CD4-positive, alpha-beta T cell treated with Interleukin-21 for 1 hour (primary cell): ENCODE measurements at places on chromosomes 2 and 18.

DNA sequence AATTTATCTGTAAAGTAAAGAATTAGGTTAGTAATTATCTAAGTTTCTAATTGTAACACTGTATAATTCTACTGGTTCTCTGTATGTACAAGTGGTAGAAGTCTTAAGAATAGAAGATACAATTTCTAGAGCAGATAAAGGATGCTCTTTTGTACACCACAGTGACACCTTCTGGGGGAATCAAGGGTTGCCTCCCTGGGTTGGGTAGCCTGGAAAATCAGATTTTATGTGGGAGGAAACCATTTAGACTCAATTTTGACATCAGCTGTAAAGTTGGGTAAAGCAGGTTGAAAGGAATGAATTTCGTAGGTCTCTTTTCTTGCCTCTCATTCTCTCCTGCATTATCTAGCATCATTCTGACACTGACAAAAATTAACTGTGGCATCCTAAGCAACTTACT lies 354.8 kb downstream of the DCC start:
- no peak for DNase-seq

DNA sequence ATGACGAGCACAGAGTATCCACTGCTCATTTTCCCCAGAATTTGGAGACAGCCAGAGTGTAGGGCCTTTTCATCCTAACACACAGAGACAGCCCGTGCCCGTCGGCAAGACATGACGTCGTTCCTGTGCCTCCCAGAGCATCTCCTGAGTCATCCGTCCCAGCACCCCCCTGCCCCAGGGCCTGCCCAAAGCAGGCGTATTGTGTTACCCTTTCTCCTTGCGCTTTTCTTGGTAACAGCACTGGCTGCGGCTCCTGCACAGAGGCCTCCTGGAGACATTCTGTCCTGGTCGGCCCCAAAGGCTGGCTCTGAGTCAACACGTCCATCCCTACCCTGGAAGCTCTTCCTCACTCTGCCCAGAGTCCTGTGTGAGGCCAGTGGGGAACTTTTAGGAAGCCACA lies 217.1 kb downstream of the KLHL29 start:
- DNase-seq: no peak

GRCh38 chr2:8475349-8476031 lies 206.4 kb upstream of the ID2 start:
- peak; percentile 51 for DNase-seq

DNA sequence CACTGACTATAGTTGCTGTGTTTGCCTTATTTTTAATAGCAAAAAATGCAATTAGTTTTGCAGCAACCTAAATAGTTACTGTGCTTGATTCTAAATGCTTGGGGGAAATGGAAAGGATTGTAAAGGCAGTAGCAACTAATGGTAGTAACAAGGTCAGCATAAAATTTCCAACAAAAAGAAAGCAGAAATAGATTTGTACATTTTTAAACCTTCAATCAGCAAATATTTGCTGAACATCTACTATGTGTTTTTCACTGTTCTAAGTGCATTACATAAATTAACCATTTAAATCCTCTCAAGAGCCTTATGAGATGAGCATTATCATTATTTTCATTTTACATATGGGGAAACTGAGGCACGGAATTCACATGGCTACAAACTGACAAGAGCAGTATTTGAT lies 308.0 kb upstream of the UBE2E3 start:
- DNase-seq: no peak

- DNase-seq: no peak
Observed at GRCh38 chr2:234630801-234631261, 133.9 kb upstream of the ARL4C start.

DNA sequence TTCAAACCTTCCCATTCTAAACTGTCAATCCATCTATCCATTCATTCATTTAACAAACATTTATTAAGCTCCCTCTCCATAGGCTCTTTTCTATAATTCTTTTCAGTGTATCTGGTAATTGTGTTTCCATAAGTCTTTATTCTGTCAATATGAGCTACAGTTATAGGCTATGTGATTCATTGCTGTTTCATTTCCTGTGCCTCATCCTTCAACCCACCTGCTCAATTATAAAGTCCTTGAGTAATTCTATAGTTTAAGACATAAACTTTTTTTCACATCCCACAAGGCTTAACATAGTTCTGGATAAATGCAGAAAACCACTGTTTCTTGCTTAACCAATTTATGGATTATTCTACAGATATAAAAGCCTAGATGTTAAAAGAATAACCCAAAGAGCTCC lies 84.2 kb upstream of the PIK3C3 start:
- DNase-seq: no peak

DNA sequence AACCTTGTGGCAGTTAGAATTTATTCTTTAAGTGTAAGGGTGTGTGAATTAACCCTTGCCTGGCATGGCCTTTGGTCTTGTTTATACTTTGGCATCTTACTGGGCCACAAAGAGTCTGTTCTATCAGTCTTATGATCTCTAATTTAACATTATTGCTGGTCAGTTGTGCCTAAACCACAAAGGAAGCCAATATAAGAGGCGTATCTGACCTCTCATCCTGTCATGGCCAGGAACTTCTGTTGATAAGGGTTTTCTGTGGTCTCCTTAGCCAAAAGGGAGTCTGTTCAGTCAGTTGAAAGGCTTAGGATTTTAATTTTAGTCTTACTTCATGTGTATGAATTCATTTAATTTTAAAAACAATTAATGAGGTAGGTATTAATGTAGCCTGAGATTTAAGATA lies 127.2 kb downstream of the LRRTM4 start:
- no peak for DNase-seq

- no peak for DNase-seq
Observed at GRCh38 chr18:46291149-46291548, 187.0 kb downstream of the HAUS1 start.

DNA sequence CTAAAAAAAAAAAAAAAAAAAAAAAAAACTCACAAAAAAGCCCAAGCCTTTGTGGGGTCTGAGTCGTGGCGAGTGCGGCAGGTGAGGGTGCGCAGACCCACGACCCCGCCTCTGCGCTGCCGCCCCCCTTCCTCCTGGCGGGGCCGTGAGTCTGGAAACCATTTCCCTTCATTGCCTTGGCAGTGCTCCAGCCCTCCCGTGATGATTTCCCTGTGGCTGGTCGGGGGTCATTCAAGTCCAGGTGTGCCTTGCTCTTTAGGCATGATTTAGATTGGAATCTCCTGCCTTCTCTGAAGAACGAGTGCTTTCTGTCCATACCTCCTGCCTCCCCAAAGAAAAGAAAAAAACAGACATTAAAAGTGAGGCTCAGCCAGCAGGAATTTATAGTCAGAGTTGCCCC lies 161.8 kb downstream of the FAM210A start:
- DNase-seq: no peak

- DNase-seq: no peak
Observed at GRCh38 chr18:76530846-76531245, 35.8 kb upstream of the ZNF516 start.

GRCh38 chr18:26312199-26312598 lies 86.0 kb downstream of the TAF4B start:
- no peak for DNase-seq

GRCh38 chr2:19158896-19159295 lies 199.5 kb downstream of the OSR1 start:
- DNase-seq: no peak

DNA sequence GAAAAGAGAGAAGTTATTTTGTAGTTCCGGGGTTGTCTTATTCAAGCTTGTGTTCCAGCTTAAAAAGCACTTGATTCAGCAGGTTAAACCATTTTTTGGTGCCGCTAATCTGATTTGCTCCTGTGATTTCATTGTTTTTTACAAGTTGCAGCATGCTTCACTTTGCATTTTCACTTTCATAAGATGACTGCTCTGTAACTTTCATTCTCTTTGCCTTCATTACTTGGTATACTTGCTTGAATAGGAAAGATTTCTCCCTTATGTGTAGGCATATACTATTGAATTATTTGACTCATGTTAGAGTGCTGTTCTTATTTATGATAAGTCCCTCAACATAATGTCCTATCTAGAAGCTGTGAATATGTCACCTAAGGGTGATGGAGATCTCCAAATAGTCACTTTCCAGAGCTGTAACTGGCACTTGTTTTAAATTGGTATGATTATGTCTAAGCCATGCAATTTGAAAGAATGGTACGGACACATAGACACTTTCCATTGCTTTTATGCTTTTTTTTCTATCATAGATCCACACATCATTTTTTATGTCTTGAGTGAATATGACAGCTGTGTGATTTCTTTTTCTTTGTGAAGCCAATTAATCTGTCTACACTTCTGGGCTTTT lies 254.5 kb downstream of the DSEL start:
- no peak for DNase-seq

DNA sequence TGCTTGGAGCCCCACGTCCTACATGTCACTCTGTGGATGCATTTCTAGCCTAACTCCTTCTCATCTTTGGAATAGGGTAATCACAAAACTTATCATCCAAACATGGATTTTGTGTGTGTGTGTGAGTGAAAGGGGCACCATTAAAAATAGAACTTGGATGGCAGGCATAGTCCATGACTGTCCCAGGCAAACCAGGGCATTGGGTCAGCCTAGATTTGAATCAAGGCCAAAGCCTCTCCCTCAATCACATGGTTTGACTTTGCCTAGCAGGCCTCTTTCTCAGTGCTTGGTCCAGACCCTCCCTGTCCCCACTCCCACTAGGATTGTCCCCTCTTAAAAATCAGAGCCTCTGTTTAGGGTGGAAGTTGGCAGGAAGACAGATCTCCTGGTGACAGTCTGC lies 67.4 kb upstream of the BCL2L11 start:
- DNase-seq: no peak

- no peak for DNase-seq
Observed at GRCh38 chr2:176156301-176156806, 753 bp upstream of the HOXD3 start.

DNA sequence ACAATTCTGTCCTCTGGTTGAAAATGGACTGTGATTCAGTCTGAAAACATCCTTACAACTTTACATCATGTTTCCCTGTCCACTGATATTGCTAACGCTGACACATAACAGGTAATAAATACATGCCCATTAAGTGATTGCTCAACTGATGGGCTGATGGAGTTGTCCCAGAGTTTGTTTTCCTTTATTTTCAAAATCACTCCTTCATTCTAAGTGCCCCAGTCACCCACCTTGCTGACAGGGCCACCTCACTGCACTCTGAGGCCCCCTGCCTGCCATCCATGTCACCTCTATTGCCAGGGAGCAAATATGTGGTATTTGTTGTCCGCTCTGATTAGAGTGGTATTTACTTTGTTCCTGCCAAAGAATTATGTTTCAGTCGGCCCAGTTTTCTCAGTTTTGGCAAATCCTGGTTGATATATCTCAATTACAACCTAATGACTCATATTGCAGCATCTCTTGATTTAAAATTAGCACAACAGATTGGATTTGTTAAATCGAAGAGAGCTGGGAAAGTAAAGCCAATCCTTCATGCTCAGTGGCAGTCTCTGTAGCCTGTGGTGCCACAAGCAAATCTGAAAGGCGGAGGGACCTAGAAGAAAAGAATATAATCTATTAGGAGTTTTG lies 105.1 kb downstream of the RDH14 start:
- no peak for DNase-seq

DNA sequence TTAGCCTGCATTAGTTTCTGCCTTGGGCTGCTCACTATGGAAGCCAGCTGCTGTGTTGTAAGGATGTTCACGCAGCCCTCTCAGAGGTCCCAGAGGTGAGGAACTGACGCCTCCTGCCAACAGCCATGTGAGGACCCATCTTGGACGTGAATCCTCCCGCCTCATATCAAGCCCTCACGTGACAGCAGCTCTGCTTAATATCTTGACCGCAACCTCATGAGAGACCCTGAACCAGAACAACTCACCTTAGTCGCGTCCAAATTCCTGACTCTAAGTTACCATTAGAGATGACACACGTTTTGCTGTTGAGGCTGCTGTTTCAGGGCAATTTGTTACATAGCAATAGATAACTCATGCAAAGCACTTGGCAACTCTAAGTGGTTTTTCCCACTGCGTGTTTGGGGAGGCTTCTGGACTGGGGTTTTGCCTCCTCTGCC lies 97.7 kb downstream of the TMEM17 start:
- no peak for DNase-seq

GRCh38 chr2:218360453-218360852 lies 3.8 kb downstream of the CATIP start:
- DNase-seq: no peak

GRCh38 chr2:38405917-38406596 lies 29.0 kb upstream of the ATL2 start:
- DNase-seq: no peak

GRCh38 chr18:54378057-54378456 lies 20.4 kb downstream of the C18orf54 start:
- no peak for DNase-seq

- DNase-seq: peak; percentile 39
Observed at GRCh38 chr2:42722320-42723190, 41.4 kb downstream of the OXER1 start.

DNA sequence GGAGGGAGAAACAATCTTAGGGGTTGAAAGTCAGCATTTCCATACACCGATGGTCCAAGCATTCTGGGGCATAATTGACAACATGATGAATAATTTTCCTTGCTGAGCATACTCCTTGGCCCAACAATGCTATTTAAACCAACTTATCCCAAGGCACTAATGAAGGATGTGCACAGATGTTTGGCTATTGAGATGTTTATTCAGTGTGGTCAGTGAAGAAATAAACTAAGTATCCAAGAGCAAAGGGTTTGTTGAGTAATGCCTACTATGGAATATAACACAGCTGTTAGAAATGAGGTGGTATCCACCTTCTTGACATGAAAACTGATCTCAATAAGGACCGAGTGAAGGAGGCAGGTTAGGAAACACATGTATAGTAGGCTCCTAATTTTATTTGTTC lies 53.9 kb upstream of the RAB6D start:
- no peak for DNase-seq

DNA sequence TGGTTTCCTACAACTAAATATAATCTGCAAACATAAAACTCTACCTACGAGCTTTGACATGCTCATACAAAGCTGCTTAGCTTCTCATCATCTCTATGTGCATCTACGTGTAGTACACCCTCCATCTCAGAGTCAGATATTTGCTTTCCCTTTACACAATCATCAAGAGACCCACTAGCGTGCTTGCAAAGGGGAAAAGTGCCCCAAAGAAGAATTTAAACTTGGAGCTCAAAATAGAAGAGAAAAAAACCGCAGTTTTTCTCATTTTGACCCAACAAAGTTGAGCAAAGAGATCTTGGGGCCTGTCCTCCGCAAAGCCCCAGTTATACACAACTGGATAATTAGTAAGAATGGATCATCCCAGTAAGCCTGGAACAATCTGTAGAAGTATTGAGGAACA lies 104.1 kb downstream of the PAX3 start:
- DNase-seq: no peak

DNA sequence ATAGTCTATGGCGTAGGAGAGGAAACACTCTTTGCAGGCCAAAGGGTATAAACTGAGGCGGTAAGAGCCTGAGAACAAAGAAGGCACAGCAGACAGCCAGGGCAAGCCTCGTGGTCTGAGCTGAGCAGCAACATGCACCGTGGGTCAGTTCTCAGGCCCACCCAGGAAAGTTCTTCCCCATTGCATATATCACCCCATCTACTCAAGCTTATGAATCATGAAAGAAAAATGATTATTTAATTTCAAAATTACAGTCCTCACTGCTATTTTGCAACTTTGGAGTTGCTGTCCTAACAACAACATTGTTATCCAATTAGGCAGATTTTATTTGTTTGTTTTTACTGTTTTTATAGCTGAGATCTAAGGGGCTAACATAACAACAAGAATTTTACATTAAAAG lies 54.7 kb upstream of the RIOK3 start:
- DNase-seq: no peak

- DNase-seq: no peak
Observed at GRCh38 chr2:159013103-159013502, 44.7 kb downstream of the TANC1 start.

GRCh38 chr2:33579227-33579626 lies 19.9 kb downstream of the FAM98A start:
- no peak for DNase-seq

- DNase-seq: no peak
Observed at GRCh38 chr2:97931858-97932225, 63.9 kb downstream of the TMEM131 start.

GRCh38 chr2:140422759-140423158 lies 1642.6 kb upstream of the NXPH2 start:
- no peak for DNase-seq
